ENCODE measurements at places on chromosomes 16 and 17.
A peak's percentile ranks its signal among the peaks of the same experiment; 100 is the strongest.

DNA sequence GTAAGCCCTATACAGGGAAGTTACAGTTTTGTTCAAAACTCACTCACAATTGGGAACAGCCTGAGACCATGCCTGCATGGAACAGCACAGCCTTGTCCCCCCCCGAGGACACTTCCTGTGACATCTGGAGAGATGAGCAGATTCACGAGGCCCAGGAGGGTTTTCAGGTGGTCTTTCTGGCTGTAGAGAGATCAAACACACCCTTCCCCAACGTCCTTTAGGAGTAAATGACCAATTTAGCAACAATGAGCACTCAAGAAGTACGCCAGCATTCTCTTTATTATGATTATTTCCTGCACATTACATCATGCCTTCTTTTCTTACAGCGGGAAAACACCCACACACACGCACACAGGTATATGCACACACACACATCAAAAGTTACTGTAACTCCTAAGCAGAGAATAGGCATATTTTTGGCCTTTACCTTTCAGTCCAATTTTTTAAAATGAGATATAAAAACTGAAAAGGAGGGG, 39.0 kb downstream of the ADCY9 start:
- no peak for DNase-seq

DNA sequence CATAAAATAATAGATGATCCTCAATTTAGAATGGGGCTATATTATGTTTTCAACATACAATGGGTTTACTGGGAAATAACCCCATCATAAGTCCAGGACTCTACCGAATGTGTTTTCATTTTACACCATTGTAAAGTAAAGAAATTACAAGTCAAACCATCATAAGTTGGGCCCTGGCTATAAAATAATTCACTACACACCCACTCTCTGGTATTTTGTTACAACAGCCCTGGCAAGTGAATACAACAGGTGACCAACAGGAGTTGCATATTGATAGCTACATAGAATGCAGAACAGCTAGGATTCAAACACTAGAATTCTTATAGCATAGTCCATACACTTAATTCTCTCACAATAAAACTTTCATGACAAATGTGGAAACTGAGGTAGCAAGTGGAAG, 673.0 kb upstream of the CA10 start:
- DNase-seq, result no peak

DNA sequence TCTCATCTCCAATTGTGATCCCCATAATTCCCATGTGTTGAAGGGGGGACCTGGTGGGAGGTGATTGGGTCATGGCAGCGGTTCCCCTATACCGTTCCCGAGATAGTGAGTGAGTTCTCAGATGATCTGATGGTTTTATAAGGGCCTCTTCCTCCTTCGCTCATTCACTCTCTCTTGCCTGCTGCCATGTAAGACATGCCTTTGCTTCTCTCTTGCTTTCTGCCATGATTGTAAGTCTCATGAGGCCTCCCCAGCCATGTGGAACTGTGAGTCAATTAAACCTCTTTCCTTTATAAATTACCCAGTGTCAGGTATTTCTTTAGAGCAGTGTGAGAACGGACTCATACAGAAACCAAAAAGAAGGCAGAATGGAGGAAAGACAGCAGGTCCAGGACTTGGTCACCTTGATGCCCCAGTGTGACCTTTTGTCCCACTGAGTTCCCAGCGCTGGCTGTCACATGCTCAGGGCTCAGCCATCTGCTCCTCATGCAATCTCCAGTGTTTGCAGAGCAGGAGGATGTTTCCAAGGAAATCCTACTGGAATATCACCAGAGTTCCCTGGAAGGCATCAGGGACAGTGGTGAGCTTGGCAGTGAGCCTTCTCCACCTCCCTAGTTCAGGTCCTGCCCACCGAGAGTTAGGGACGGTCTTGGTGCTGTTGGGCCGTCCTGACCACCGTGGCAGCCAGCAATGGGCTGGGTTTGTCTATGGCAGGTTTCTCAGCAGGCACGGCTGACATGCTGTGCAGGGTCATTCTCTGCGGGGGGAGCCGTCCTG, 96.7 kb downstream of the SEC14L1 start:
- no peak for DNase-seq

GRCh38 chr17:81306491-81306890, 11.4 kb upstream of the SLC38A10 start:
- DNase-seq, result no peak

DNA sequence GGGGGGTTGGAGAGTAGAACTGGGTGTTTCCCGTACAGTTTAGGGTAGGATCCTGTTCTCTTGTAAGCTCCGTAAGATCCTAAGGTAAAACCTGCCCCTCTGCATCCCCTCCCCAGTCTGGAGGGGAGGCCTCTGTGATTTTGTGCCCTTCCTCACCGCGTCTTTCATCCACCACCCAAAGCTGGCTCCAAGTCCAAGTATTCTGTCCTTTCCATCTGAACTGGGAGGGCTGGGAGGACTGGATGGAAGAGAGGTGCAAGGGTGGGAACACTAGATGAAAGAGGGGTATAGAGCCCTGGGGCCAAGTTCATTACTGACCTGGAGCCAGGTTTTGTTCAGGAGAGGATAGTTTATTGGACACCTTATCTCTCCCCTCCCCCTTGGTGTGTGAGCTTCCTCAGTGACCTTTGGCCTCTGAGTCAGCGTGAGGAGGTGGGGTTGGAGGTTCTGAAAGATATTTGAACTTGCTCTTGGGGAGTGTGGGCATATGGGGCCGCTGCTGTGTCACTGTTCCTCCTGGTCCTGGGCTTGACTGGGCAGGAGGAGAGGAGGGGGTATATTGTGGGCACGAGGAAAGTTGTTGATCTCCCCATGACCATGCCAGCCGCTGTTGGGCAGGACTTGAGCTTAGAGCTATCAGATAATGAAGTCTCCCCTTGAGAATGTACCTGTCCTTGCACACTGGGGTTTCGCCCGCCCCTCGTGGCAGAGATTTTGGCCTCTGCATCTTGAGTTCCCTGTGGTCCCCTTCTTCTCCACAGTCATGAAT, 1.6 kb downstream of the LASP1 start:
- peak; percentile 47 for DNase-seq

- DNase-seq, result no peak
Observed at GRCh38 chr17:65925606-65926307, 266.2 kb downstream of the CEP112 start.

DNA sequence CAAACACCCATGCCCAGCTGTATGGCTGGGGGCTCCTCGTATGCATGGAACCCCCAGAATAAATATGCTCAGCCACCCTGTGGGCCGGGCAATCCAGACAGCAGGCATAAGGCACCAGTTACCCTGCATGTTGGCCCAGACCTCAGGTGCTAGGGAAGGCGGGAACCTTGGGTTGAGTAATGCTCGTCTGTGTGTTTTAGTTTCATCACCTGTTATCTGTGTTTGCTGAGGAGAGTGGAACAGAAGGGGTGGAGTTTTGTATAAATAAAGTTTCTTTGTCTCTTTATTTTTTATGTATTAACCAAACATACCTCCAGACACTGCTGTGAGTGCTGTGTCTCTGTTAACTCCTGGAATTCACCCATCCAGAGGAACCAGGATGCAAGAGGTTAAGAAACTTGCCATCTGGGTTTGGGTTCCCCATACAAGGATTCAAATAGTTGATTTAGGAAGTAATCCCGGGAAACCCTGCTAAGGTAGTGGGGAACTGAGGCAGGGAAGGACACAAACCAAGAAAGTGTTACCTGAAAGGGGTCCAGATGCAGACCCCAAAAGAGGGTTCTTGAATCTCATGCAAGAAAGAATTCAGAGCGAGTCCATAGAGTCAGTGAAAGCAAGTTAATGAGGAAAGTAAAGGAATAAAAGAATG, 37.4 kb upstream of the IL21R start:
- no peak for DNase-seq

DNA sequence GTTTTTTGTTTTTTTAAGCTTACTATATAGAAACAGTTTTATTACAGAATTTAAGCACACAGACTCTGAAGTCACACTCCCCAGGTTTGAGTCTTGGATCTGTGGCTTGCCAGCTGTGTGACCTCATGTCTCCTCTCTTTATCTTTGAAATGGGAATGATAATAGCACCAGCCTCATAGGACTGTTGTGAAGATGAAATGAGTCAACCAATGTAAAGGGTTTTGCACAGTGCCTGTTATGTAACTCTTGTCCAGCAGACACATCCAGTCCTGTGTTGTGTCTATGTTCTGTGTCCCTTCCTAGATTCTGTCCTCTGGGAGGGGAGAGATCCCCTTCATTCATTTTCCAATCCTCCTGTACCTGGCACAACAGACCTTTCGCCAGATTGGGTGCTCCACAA, 3.1 kb upstream of the CPD start:
- DNase-seq, result no peak

- no peak for DNase-seq
Observed at GRCh38 chr17:29240477-29240876, 6.2 kb upstream of the CRYBA1 start.

- no peak for DNase-seq
Observed at GRCh38 chr17:60160829-60161501, 11.2 kb downstream of the CA4 start.

DNA sequence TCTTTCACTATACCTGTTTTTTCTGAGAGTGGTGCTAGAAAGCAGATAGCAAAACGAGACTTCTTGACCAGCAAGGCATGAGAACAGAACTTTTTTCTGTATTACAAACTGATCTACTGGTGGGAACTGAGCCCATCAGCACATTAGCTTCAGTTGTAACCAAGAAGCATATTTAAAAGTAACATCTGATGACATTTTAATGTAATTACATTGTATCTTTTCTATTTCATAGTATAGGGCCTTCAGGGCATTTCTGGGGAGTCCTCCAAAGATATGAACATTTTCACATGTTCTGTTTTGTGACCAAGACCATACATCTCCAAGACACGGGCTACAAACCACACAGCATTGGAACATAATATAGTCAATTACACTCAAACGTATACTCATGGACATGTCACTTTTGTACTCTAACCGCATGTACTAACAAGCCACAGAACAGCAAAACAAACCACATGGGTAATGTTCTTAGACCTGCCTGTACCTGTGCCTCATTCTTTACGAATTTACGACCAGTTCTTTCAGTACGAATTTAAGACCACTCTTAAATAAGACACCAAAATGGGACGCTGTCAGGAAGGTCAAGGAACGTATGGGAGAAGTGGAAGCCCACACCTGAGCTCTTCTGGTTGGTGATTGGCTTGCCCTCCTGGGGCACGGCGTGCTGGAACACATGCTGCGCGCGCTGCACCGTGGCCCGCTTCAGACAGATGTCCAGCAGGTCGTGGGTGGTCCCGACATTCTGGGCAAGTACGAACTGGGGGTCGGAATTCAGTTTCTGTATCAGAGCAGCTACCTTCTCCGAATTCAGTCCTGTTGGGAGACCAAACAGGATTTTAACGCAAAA, 825 bp downstream of the BLMH start:
- peak; percentile 69 for DNase-seq

DNA sequence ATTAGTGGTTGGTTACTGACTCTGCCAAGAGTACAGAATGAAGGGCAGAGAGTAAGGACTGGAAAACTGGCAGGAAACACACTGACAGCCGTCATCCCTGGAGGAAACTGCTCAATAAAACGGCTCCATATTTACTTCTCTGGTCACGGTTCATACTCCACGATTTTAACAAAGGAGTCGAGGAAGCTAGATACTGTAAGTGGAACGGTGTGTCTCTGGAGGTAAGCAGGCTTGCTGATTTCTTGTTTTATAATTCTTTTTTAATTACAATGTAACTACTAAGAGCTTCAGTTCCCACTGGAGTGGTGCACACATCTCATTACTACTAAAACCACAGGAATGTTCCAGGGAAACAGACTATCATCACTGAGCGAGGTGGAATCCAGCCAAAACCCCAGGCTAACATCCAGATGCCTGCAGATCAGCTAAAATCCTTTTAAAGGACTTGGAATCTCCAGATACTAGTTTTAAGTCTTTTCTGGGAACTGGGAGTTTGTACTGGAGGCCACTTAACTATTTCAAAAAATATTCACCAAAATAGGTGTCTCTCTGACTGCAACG, 17.8 kb downstream of the SERPINF1 start:
- DNase-seq, result no peak

DNA sequence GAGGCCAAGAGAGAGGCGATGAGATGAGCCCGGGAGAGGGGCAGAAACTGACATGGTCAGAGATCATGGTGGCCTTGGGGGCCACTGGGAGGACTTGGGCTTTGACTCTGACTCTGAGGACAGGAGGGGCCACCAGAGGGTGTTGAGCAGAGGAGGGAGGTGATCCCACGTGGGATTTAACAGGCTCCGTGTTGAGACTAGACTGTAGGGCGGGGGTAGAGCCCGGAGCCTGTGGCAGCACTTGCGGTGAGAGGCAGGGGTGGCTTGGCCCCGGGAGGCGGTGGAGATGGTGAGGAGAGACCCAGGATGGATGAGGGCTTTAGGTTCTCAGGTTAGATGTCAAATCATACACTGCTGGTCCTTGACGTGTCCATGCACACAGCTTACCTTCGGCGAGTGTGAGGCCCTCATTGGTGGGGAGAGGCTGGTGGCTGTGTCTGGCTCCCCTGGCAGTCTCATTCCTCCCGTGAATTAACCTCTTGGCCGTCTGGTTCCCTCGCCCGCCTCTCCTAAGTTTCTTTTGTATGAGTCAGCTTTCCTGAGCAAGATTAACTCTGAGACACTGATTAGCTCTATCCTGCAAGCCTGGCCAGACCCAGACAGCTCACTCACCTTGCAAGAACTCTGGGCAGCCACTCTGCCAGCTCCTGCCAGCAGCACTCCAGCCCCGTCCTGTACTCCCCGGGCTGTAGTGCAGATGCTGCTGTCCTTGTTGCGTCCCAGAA, 39.7 kb downstream of the VPS35L start:
- no peak for DNase-seq

GRCh38 chr17:77253611-77254051, 112.9 kb downstream of the SEC14L1 start:
- DNase-seq, result no peak

- DNase-seq, result no peak
Observed at GRCh38 chr16:86383488-86384262, 126.7 kb upstream of the FOXF1 start.

DNA sequence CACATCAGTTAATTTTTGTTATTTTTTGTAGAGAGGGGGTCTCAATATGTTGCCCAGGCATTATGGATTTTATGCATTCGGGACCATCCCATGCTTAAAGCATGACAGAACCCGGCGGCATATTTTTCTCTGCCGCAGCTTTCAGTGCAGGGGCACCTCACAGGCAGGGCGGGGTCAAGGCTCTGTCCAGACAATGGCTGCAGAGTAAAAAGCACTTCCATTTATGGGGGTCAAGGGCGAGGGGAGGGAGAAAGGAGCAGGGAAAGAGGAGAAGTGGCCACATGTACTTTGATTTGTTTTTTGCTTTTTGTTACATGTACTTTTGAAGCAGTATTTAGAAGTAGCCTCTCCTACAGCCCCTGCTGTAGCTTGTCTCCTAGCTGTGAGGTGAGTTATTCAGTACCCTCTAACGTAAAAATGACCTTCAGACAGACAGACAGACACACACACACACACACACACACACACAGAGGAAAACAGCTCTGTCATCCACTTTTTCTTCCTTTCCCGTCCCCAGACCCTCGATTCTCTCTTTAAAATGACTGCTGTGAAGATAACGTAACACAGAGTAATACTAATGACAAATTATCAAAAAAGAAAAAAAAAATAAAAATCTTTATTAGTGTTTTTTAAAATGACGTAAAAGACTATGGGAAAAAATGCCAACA, 856 bp upstream of the SCPEP1 start:
- DNase-seq, result no peak

- no peak for DNase-seq
Observed at GRCh38 chr17:81049973-81050551, 15.1 kb downstream of the BAIAP2 start.

GRCh38 chr16:81767987-81768592, 11.0 kb upstream of the PLCG2 start:
- DNase-seq, result no peak

Data from nephron progenitor cell (in vitro differentiated cells).